ENCODE measurements at places on chromosomes 12 and 14. TPM values are rescaled to one million over a fixed set of nuclear protein-coding genes. Genes with fewer than 3 reads are reported as not detected.
A peak's percentile ranks its signal among the peaks of the same experiment; 100 is the strongest.

DNA sequence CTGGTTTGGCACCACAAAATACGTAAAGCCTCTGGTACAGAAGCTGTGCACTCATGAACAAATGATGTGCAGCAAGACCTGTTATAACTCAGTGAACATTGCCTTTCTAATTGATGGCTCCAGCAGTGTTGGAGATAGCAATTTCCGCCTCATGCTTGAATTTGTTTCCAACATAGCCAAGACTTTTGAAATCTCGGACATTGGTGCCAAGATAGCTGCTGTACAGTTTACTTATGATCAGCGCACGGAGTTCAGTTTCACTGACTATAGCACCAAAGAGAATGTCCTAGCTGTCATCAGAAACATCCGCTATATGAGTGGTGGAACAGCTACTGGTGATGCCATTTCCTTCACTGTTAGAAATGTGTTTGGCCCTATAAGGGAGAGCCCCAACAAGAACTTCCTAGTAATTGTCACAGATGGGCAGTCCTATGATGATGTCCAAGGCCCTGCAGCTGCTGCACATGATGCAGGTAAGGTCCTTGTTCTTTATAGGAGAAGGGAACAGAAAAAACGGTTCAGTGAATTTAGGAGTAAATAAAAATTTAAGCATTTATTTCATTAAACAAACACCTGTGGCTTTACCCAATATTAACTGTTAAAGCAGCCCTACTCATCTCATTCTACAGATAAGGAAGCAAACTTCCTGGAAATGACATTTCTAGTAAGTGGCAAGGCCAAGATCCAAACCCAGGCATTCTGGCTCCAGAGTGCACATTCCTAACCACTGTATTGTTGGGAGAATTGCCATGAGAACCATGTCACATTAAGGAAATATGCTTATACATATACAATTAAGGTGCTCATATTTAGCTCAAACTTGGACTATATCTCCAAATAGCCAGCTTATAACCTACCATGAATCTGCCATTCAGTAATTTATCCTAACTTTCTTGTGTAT, 11.7 kb downstream of the COCH start:
- DNase-seq = no peak

The MAP1LC3B2 gene
- 0.54 TPM for total RNA-seq

DNA sequence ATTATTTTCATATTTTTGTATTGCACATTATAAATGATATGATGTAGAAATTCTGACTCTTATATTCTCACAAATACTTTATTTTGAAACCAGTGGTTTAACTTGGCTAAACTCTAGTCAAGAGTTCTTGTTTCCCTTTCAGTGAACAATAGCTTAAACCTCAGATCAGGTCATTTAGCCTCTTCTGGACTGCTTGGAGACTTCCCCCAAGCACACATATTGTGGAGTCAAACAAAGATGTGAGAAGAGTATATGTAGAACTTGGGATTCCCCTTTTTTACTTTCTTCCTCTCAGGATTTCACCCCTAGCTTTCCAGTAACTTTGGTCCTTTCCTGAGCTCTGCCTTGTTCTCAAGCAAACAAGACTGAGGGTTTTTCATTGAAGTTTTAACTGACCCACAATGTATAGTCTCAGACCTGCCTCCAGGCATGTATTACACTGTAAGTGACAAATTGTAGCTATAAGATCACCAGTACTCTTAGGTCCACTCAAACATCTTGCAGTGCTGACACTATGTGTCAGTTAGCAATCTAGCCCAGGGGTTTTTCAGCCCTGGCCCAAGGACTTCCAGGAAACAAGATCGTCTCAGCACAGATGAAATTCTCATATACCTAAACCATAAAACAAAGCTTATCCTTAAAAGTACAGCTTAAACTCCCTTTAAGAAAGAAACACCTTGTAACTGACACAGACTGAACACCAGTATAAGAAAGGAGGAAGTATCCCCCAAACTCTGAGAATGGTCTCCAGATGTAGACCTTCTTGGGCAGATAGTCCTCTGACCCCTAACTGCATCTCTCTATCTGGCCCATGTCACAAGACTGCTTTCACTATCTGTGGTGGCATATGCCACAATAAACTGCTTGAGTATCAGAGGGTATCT, 98.6 kb downstream of the SLC6A15 start:
- DNase-seq = no peak

GRCh38 chr12:96368233-96368632, 32.0 kb downstream of the CDK17 start:
- no peak for DNase-seq

GRCh38 chr14:62213516-62213915, 451.3 kb downstream of the SNAPC1 start:
- no peak for DNase-seq

The CCDC196 gene
- not detected for total RNA-seq

DNA sequence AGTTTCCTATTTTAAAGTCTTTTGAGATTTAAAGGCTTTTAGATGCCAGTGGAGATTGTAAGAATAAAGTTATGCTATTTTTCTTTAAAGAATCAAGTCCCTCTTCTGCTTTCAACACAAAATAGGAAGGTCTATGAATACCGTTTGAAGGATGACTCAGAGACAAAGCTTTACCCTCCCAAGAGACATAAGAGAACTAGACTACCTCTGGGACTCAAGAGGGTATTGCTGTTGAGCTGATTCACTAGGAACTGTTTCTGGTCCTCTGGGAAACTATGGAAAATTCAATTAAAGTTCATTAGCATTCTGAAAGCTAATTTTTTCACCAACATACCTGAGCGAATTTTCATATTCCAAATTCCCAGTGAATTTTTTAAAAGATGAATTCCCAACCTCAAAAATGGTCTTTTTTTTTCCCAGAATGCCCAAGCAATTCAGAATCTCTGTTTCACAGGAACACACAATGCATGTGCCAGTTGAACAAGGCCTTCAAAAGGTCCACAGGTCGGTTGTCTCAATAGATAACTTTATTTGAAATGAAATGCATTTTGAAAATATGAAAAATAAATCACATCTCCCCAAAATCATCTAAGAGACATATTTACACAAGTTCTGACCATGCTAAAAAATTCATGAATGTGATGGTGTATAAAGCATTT, 6.5 kb downstream of the PHLDA1 start:
- DNase-seq = no peak

The TSPAN11 gene
- total RNA-seq = not detected

The KRT7 gene
- 18.3 TPM for total RNA-seq

The MORN3 gene
- 1.2 TPM for total RNA-seq

GRCh38 chr12:5689773-5690172, 255.3 kb downstream of the ANO2 start:
- no peak for DNase-seq

DNA sequence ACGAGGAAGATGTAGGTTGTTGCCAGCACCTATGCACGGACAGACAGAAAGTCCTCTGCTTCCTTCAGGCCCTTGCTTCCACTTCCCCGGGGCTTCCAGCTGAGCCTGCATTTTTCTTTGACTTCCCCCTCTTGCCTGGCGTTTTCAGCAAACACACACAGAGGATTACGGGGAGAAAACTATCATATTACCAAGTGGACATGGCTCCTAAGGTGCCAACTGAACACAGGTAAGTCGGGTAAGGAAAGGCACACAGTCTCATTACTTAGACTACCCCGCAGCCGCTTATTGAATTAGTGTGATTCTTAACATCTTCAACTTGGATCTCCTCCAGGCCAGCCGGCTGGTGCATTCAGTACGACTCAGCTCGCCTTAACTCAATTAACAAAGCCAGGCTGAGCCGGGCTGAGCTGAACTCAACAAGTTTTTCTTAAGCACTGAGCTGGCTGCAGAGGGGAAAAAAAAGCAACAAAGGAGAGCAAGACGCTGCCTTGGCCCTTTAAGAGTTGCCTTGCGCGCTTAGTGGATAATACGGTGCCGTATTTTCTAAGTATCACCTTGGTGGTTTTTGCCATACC, 19.2 kb upstream of the MAP1LC3B2 start:
- DNase-seq = no peak

DNA sequence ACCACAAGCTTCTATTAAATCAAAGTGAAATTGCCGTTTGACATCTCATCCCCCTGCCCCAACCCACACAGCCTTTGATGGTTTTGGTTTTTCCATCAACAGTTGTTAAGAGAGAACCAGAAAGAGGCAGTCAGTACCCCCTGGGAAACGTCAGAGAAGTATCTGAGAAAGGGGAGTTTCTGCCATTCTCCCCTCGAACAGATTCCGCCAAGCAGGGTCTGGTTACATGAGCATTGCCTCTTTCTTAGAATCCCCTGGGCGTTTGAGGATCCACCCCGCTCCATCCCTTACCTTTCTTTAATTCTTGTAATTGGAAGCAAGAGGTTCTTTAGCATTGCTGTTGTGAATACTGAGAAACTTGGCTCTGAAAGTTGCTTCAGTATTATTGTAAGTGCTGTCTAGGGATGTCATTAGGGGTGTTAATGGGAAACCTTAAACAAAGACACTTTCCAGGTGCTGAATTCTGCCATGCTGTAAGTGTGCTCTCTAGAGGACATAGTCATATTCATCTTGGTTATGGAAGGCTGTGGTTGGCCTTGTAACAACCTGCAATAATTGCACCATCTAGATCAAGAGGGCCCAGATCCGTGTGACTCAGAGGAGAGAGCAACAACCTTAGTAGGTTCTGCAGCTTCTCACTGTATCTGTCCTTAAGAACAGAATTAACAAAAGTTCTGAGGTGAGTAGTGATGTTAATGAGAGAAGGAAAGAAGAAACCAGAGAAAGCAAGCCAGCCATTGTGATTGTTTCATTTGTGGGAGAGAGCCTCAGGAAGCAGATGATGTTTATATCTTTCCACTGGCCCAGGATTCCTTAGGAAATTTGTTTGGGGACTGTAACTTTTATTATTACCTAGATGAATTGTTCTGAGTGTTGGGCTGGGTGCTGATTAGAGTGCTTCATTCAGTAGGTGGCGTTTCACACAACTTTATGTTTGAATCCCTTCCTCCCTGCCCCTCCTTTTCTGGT, 9.0 kb downstream of the TMBIM6 start:
- peak; percentile 79 for DNase-seq

- DNase-seq = no peak
These were observed 2.3 kb downstream of the MMP14 start for GRCh38 chr14:22838631-22839041.

- DNase-seq = no peak
These were observed 233.6 kb downstream of the MED13L start for GRCh38 chr12:116043659-116044535.

DNA sequence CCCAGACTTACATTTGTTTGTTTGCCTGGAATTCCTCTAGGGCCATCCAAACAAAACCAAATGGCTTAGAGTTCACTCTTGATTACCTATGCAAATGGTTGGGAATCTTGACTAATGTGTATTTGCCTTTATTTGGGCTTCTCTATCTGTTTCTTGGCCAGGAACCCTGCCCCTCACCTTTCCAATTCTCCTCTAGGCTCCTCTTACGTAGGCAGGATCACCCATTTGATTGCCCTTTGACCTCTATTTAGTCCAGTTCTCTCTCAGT, 123.0 kb upstream of the DYRK2 start:
- DNase-seq = no peak

The CDK2 gene
- 146 TPM for total RNA-seq

The BIN2 gene
- total RNA-seq = 147 TPM

- no peak for DNase-seq
These were observed 1778.9 kb upstream of the SEL1L start for GRCh38 chr14:83312511-83312910.

DNA sequence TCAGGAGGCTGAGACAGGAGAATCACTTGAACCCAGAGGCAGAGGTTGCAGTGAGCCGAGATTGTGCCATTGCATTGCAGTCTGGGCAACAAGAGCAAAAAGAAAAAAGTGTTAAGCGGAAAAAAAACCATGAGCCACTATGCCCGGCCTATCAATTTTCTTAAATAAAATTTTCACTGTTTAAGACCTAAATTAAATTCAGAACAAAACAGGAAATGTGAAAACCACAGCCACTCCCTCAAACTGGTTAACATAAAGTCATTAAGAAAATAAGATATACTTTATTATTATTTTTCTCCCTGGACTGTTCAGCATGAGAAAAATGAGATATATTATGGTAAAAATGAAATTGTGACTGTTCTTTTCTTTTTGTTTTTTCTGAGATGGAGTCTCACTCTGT, 44.6 kb upstream of the GCH1 start:
- no peak for DNase-seq

The HVCN1 gene
- total RNA-seq = 11.7 TPM

DNA sequence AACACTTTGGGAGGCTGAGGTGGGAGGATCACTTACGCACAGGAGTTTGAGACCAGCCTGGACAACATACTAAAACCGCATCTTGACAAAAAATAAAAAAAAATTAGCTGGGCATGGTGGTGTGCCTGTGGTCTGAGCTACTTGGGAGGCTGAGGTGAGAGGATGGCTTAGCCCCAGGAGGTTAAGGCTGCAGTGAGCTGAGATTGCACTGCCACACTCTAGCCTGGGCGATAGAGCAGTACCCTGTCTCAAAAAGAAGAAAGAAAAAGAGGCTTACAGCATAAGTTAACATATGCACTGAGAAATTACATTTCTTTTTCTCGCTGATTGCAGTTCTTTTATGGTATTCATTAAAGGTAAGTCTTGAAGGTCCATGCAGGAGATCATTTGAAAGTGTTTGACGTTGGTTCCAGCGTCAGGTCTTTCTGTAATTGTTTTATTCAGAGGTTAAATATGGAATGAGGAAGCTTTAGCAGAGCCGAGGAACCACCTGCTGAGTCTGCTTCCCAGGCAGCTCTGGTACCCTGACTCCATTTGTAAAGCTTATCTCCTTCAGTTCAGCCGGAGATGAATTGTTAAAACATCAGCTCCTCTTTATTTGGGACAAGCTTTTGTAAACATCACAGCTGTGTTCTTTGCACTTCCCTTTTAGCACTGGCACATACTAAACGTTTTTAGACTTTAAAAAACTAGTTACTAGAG, 18.5 kb downstream of the SFSWAP start:
- DNase-seq = no peak

The ADAM21 gene
- not detected for total RNA-seq

- DNase-seq = no peak
These were observed 87.2 kb downstream of the TRHDE start for GRCh38 chr12:72359416-72359815.

GRCh38 chr14:76961631-76962302, 66.7 kb downstream of the IRF2BPL start:
- DNase-seq = peak; percentile 99

The NFE2 gene
- total RNA-seq = not detected

The ABHD12B gene
- total RNA-seq = not detected
